Fibroblast of pulmonary artery (primary cell): ENCODE measurements at places on chromosomes 16 and 17.

GRCh38 chr17:12634789-12635414 is 30.8 kb upstream of the MYOCD start:
- DNase-seq: peak; percentile 3

- no peak for DNase-seq
Observed at GRCh38 chr16:59907611-59908010, 1173.5 kb upstream of the GOT2 start.

DNA sequence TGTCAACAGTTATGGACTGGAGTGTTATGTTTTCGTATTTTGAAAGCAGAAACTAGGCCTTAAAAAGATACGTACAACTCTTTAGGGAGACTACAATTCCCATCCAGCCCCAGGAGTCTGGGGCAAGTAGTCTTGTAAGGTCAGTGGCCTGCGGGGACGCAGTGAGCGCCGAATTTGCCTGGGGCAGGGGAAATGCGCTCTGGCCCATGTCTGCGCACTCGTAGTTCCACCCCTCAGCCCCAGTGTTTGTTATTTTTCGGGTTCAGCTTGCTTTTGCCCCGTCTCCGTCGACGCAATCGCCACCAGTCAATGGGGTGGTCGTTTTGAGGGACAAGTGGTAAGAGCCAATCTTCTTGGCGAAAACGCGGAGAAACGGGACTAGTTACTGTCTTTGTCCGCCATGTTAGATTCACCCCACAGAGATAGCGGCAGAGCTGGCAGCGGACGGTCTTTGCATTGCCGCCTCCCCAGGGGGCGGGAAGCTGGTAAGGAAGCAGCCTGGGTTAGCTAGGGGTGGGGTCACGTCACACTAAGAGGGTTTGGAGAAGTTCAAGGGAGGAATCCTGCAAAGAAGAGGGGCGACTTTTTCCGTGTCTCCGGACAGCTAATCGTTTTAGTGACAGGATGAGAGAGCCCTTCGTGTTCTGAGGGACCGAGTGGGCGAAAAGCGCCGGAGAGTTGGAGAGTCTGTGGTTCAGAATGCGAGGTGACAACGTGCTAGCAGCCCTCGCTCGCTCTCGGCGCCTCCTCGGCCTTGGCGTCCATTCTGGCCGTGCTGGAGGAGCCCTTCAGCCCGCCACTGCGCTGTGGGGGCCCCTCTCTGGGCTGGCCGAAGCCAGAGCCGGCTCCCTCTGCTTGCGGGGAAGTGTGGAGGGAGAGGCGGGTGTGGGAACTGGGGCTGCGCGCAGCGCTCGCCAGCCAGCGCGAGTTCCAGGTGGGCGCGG is 1.1 kb upstream of the BRCA1 start:
- DNase-seq: no peak

- no peak for DNase-seq
Observed at GRCh38 chr17:74807925-74808324, 31.8 kb upstream of the NAT9 start.

DNA sequence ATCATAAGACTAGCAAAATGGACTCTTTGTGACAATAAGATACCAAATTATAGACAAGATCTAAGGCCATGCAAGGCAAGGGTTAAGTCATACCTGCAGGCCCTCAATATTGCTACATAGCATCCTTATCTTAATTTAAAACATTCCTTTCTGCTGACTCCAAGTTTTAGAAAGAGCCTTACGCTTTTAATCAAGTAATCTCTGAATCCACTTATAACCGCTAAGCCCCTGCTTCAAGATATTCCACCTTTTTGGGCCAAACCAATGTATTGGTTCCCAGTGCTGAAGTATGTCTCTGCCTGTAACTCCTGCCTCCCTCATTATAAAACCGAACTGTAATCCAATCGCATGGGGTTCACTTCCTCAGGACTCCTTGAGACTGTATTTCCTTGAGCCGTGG is 255.4 kb downstream of the PHKB start:
- no peak for DNase-seq

GRCh38 chr16:85159179-85159980 is 47.1 kb upstream of the CIBAR2 start:
- no peak for DNase-seq
